Endothelial cell (in vitro differentiated cells): ENCODE measurements at places on chromosomes 3 and 15.
A peak's percentile ranks its signal among the peaks of the same experiment; 100 is the strongest.

DNA sequence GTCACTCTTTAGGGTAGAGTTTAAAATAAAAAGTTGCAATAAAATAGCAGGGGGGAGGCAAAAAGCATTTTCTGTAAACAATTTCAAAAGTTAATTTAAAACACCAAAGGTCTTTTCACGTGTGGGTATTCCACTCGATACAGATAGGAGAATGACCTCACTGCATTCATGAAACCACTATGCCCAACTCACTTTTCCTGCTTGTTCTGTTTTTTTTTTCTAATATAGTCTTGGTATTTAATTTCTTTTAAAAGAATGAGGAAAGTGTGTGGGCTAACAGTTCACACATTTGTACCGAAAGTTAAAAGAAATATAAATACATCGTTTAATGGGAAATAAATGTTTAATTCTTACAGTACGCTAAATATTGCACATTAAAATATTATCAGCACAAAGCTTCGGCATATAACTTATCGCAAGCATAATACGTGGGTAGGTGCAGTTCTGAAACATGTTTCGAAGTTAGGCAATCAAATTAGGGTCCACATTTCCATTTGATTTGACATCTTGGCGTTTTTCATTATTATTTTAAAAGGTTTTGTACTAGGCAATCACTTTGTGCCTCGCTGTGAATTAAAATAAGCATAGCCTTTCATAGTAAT lies 41.4 kb downstream of the VGLL4 start:
- DNase-seq, result no peak

DNA sequence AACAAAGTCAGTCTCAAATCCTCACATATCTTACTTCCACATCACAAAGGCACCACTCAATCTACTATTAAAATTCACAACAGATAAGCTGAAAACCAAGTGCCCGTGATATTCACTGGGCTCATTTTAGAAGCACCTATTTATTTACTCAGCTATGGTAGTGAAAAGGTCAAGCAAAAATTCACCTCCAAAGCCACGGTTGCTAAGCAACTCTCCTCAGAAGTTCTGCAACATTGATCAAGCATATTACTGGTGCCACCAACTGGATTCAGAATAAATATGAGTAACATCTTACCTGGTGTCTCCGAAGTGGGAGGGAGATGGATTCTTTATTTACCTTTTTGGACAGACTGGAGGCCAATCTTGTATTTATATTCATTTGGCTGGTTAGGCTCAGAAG lies 714.8 kb downstream of the FHIT start:
- no peak for DNase-seq

GRCh38 chr3:113878403-113878802 lies 39.8 kb downstream of the GRAMD1C start:
- DNase-seq, result no peak

DNA sequence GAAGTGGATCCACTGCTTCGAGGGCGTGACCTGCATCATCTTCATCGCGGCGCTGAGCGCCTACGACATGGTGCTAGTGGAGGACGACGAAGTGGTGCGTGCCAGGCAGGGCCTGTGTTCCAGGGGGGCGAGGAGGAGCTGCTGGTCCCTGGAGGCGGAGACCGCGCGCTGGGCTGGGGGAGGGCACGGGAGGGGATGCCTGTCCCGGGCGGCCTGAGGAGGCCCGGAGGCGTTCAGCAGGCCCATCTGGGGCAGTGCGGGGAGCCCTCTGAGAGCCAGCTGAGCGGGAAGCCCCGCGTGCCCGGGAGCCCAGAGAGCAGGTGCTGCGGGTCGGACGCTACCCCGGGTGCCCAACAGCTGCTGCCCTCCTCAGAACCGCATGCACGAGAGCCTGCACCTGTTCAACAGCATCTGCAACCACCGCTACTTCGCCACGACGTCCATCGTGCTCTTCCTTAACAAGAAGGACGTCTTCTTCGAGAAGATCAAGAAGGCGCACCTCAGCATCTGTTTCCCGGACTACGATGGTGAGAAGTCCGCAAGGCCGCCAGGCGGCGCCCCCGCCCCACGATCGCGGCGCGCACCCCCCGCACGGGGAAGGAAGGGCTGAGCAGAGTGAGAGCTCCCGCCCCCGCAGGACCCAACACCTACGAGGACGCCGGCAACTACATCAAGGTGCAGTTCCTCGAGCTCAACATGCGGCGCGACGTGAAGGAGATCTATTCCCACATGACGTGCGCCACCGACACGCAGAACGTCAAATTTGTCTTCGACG lies 2.9 kb downstream of the GNAT1 start:
- DNase-seq, result peak; percentile 68

- no peak for DNase-seq
Measured at GRCh38 chr3:76841747-76842146, 198.2 kb upstream of the ROBO2 start.

GRCh38 chr15:64536244-64536836 lies 76.0 kb downstream of the ZNF609 start:
- no peak for DNase-seq

DNA sequence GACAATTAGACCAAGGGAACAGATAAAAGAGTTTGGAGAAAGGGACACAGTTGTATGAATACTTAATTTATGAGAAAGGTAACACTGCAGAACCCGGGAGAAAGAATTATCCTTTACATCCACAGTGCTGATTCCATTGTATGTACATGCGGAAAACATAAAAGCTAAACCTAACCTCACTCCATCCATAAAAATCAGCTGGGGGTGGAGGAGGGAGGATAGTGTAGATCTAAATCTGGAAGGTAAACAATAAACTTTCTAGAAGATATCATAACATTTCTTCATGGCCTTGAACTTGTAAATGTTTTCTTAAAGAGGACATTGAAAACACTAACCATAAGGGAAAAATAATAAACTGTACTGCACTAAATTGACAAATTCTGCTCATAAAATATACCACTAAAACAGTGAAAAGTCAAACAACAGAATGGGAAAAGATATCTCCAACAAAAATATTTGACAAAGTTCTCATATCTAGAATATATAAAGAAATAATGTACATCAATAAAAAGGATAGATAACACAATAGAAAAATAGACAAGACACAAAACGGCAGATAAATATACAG lies 220.5 kb downstream of the DPH6 start:
- no peak for DNase-seq

GRCh38 chr3:126983276-126983652 lies 349 bp downstream of the PLXNA1 start:
- no peak for DNase-seq

DNA sequence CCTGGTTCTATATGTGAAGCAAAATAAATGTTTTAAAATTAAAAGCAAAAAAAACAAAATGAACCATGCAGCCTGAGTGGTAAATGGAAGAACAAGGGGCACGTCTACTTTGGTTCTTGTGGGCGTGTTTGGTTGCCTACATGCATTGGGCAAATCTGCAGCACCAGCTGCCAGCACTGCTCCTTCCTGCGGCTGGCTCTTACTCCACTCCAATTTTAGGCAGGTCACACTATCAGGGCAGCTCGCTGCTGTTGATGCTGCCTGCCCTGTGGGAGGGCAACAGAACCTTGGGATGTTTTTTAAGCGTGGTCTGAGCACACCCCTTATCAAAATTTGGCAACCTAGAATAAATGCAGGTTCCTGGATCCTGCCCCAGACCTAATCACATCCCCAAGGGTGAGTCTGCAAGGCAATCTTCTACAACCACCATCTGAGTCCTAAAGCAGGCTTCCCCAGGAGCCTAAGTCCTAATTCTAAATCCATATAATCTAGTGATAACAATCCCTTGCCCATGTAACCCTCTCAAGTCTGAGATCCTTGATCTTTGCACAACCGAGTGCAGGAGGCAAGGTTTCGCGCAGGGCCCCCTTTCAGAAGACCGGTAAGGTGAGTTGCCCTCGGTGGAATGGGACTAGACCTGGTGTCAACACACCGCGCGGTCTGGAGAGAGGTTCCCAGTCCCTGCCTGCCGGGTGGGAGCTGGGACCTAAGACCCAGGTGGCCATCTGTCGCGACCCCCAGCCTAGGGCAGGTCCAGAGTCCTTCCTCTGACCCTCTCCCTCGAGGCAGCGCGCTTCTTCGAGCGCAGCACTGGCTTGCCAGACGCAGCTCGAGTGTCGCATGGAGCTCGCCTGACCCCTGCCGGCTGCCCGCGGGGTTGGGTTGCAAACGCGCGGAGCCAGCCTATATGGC lies 15.9 kb downstream of the IVD start:
- peak; percentile 87 for DNase-seq

DNA sequence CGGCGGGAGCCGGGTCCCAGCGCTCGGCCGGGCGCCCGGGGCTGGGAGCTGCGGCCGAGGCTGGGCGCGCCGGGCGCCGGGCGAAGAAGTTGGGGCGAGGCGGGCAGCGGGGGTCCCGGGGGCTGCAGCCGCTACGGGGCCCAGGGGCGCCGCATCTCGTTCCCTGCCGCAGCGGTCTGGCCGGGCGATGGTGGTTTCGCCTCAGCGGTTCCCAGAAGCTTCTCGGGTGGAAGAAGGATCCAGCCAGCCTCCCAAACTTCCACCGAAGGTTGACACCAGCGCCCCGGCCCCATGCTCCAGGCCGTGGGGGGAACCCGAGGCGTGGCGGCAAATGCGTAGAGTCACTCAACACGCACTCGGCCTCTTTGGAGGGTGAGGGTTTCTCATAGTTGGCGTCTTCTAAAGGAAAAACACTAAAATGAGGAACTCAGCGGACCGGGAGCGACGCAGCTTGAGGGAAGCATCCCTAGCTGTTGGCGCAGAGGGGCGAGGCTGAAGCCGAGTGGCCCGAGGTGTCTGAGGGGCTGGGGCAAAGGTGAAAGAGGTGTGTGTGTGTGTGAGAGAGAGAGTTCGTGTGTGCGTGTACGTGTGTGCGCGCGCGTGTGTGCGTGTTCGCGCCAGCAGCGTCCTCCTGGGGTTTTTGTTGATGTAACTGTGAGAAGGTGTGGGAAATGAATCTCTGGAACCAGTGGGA lies 940 bp downstream of the BOC start:
- DNase-seq, result peak; percentile 26

DNA sequence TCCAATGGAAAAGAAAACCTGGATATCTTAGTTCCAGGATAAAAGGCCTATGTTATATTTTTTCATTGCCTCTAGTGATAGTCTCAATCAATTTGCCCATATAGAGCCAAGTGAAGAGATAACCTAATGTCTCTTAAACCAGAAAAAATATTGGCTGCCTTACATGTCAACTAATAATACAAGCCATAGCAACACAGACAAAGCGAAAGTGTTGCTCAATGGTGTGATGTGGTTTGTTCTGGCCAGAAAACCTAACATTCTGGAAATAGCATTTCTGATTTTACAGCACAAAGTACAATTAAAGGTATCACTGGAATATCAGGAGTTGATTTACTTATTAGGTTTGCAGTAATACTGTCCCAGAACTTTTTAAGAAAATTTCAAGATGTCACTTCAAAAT lies 101.5 kb downstream of the ATP8B4 start:
- no peak for DNase-seq

GRCh38 chr15:89781891-89782618 lies 5.9 kb downstream of the MESP2 start:
- no peak for DNase-seq

DNA sequence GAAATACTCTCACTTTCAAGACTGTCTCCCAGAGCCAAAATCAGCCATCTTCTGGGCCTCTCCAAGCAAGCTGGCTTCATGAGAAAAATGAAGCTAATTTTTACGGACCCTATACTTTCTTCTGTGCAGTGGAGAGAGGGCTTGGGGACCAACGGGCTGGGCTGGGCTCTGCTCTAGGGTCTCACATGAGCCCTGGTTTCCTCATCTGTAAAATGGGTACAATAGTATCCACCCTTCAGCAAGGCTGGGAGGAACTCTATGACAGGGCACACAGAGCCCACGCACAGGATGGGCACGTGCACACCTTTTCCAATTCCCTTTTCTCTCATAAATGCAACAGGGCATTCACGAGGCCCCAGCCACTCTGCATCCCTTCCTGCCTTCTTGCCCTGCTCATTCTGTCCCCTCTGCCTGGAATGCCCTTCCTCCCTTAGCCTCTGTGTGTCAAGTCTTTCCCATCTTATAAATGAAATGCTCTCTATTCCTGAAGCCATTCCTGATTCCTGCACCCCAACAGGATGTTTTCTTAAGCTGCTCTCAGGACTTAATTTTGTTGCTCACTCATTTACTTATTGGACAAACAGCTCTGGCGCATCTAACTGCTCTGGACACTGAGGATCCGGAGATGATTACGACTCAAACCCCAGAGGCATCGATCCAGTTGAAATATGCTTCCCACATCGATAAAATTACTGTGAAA lies 32.9 kb upstream of the SEC13 start:
- DNase-seq, result no peak

- no peak for DNase-seq
Measured at GRCh38 chr3:129366312-129366831, 62.1 kb downstream of the EFCAB12 start.

DNA sequence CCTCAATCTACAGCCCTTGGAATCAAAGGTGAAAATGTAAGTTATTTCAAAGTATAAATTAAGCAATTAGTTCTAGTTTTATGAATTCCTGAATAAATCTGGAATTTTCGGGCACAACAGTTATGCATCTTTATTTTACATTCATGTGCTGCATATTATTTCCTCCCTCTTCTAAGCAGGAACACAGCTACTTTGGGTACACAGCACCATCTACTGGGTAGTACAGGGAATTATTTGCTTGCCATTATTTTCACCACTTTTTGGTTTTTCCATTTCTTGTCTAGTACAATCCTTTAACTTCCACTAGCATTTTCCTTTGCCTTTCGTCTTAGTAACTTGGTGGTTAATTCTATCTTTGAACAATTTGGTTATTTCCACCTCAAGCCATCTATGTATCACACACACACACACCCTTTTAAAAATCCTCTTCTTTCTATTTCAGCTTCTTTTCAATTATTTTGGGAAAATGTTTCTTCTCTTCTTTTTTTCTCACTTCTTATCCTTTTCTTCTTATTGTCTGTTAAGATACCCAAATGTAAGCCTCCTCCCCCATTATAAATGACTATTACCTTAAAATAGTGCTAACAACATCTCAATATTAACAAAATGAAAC lies 451.0 kb downstream of the MFSD1 start:
- DNase-seq, result peak; percentile 15

- no peak for DNase-seq
Measured at GRCh38 chr3:171711461-171712170, 98.7 kb downstream of the PLD1 start.

DNA sequence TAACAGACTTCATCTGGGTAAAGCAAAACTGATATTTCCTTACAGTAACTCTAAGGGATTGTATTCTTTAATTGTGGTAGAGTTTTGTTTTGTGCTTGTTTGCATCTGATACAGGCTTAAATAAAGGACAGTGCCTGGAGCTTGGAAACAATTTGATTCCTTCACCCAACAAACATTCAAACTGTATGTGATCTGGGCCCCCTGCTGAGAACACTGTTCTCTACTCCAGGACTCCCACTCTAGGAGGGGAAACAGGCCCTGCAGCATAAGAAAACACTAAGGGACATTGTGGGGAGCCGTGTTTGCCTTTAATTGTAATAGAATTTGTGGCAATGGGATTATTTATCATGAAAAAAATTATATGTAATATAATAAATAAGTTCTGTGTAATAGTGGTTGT lies 56.9 kb downstream of the CTDSPL start:
- no peak for DNase-seq
